Activated CD4-positive, CD25-positive, alpha-beta regulatory T cell treated with anti-CD3 and anti-CD28 coated beads, Interleukin-2, amount 50 U/mL, for 72 hours (primary cell): ENCODE measurements at places on chromosomes 4 and X.

- DNase-seq: no peak
Measured at GRCh38 chr4:100450449-100450848, 67.4 kb downstream of the EMCN start.

GRCh38 chrX:87525771-87526229 lies 8.2 kb downstream of the KLHL4 start:
- no peak for DNase-seq

DNA sequence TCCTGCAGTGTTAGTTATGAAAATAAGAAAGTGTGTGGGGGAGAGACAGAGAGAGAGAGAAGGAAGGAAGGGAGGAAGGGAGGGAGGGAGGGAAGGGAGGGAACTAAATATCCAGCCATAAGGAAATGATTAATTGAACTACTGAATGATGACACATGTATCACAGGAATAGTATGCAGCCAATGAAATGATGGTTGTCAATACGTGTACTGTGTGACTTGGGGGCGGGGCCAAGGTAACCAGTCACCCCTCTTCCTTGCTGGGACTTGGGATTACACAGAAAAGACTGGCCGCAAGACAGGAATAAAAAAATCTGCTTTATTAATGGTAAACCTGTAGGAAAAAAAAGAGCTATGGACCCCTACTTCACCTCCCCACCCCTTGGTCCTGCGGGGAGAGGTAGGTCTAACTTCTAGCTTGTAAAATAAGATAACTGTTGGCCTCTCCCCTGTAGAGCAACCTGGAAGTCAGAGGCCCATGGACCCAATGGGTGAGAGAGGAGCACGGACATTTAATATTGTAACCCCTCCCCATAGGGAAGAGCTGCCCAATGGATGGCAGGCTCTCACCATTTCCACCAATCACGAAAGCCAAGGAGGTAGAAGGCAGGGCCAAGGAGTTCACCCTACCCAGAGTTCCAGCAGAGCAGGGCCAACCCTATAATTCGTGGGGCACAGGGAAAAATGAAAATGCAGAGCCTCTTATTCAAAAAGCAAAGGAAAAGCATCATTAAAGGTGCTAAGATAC lies 7.4 kb downstream of the PPP2R2C start:
- no peak for DNase-seq

DNA sequence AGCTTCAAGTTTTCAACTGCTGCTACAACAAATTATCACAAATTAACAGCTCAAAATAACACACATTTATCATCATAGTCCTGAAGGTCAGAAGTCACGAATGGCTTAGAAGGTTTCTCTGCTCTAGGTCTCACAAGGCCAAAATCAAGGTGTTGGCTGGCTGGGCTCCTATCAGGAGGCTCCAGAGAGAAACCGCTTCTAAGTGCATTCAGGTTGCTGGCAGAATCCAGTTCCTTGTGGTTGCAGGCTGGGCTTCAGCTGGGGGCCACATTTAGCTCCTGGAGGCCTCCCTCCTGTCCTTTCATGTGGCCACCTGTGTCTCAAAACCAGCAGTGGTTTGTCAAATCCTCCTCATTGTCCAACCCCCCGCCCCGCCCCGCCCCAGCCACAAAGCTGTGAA lies 15.4 kb downstream of the MRFAP1 start:
- DNase-seq: no peak

DNA sequence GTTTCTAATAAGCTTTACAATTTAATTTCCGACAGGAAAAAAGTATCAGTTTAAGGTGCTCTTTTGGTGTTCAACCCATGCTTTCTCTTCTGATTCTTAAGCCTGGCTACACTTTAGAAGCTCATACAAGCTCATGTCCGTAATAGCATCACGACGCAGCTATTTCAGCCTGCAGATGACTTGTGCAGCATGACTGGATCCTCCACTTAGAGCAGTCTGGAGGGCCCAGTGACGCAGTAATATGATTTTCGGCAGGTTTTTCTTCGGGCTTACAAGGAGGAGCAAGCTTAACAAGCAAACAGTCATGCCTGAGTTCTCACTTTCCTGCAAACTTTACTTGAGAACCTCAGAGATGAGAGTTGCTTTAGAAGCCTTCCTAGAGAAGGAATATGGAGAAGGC lies 85.3 kb upstream of the MAML3 start:
- DNase-seq: no peak

- DNase-seq: no peak
Measured at GRCh38 chrX:79138658-79139241, 5.7 kb upstream of the GPR174 start.

GRCh38 chr4:187209921-187210613 lies 486.4 kb upstream of the FAT1 start:
- no peak for DNase-seq

DNA sequence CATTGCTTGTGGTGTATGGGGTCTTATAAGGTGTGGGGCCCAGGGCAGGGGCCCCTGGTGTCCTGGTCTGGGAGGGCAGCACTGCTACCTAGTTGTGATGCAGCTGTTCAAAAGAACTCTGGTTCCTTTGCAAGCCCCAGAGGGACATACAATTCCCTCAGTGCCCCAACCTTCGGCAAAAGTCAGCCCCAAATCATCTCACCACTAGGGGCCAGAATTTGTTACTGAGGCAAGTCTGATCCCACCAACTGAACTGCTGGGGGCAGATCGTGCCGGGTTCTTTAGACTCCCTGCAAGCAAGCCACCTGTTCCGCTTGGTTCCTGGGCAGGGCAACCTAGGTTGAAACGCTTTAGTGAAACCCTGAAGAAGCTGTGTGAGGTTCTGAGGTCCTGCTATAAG lies 180.1 kb upstream of the S100G start:
- no peak for DNase-seq
